Neuronal stem cell (in vitro differentiated cells): ENCODE measurements at places on chromosomes 16 and 17.
A peak's percentile ranks its signal among the peaks of the same experiment; 100 is the strongest.

GRCh38 chr16:58127033-58127556 lies 2.1 kb downstream of the CFAP20 start:
- peaks cover 14% of the 10 kb centered on the region for H3K4me1 ChIP-seq
- no peak for DNase-seq
- no peak overlapping the region for H3K4me3 ChIP-seq
- no peak overlapping the region for H3K27ac ChIP-seq

DNA sequence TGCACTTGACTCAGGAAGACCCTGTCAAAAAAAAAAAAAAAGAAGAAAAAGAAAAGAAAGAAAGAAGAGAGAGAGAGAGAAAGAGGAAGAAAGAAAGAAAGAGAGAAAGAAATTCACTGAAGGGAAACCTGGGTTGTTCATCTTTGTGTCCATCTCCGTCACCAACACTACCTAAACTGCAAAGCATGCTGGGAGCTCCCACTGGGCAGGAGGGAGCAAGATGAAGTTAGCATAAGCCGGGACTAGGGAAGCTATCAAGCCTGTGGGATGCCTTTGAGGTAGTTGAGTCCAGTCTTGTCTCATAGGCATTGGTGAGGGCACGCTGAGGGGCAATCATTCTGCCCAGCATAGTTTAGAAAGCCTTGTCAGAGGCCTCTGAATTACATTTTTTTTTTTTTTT lies 7.6 kb upstream of the CBFB start:
- H3K36me3 ChIP-seq: no peaks in the 10 kb centered on the region
- H3K27ac ChIP-seq: no peak overlapping the region
- H3K27me3 ChIP-seq: peaks cover 14% of the 10 kb centered on the region
- no peak overlapping the region for H3K4me3 ChIP-seq

DNA sequence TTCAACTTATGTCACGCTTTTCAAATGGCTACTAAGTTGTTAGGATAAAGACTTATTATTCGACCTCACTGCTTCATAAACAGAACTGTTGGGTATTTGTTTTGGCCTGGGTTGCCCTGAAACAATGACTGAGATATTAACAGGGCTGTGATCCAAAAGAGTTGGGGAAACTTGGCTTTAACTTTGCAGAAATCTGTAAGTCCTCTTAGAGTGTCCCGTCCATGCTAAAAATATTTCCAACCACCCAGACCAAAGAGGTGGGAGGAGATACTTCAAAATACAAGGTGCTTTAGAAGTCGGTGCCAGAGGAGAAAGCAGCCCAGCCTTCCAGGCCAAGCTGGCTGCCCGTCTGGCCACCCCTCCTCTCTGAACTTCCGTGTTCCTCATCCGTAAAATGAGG lies 16.1 kb upstream of the SPATA32 start:
- H3K4me3 ChIP-seq: no peak overlapping the region
- H3K27me3 ChIP-seq: no peaks in the 10 kb centered on the region
- H3K36me3 ChIP-seq: peaks cover 42% of the 10 kb centered on the region
- DNase-seq: no peak
- no peak overlapping the region for H3K27ac ChIP-seq

DNA sequence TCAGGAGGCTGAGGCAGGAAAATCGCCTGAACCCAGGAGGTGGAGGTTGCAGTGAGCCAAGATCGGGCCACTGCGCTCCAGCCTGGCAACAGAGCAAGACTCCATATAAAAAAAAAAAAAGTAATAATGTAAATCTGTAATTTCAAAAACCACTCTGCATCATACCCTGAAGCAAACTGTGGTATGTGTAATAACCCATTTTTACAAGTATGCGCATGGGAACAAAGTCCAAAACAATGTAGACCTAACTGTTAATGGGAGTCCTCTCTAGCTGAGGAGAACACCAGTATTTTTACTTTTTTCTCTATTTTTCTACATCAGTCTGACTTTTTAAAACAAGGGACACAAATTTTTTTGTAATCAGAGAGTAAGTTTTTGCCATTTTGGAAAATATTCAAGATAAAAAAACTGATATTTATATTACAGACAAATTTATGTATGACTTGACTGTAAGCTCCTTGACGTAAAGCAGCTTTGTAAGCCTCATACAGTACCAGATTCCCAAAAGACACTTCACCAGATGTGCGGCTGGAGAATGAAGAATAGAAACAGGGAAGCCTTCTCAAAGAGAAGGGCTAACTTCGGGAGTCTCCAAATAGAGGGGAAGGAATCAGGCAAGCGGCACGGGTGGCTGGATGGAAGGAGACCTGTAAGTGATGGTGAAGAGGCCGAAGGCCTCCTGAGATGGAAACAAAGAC lies 25.7 kb downstream of the CMTM4 start:
- no peaks in the 10 kb centered on the region for H3K4me1 ChIP-seq
- H3K27me3 ChIP-seq: no peaks in the 10 kb centered on the region

GRCh38 chr17:64687961-64688360 lies 25.9 kb upstream of the SMURF2 start:
- no peak for DNase-seq
- H3K36me3 ChIP-seq: no peaks in the 10 kb centered on the region
- H3K4me3 ChIP-seq: no peak overlapping the region
- no peaks in the 10 kb centered on the region for H3K27me3 ChIP-seq

GRCh38 chr16:5323284-5324141 lies 225.9 kb upstream of the EEF2KMT start:
- H3K27me3 ChIP-seq: no peaks in the 10 kb centered on the region
- H3K27ac ChIP-seq: no peak overlapping the region
- no peak overlapping the region for H3K4me3 ChIP-seq
- peak; percentile 24 for DNase-seq
- H3K36me3 ChIP-seq: no peaks in the 10 kb centered on the region
- H3K4me1 ChIP-seq: no peaks in the 10 kb centered on the region

- H3K27ac ChIP-seq: no peak overlapping the region
- no peak for DNase-seq
- H3K36me3 ChIP-seq: no peaks in the 10 kb centered on the region
- peaks cover 20% of the 10 kb centered on the region for H3K4me1 ChIP-seq
Measured at GRCh38 chr16:14308368-14308723, 237.2 kb downstream of the MRTFB start.

DNA sequence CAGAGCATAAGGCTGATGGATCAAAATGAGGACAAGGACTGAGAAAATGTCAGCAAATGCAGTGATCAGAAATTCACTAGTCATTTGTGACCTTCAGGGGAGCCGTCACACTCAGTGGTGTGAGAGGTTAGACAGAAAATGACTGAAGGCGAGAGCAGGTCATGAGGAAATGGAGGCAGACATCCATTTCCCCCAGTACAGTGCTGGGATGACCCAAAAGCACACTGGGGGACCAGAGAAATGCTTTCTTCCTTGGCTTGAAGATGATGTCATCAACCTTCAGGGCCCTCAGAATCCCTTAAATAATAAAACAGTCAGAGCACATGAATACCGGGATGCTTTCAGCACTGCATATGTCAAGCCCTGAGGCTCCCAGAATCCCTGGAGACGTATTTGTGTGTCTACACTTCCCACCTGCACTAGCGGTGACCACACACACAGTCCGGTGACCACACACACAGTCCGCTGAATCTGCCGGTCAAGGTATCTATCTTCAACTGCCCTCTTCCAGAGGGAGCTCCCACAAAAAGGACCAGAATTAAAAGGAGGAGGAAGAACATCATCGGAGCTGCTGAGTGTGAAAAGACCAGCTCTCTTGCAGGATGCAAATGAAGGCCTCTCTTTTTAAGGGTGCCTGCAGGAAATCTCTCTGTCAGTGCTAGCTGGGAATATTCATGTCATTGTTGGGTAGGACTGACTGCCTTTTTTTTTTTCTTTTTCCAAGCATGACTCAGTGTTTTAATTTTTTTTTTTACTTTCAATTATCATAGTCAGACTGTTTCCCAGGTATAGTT lies 8.2 kb downstream of the UBE2O start:
- no peak for DNase-seq
- H3K27ac ChIP-seq: no peak overlapping the region
- H3K4me3 ChIP-seq: no peak overlapping the region
- H3K4me1 ChIP-seq: peaks cover 45% of the 10 kb centered on the region

DNA sequence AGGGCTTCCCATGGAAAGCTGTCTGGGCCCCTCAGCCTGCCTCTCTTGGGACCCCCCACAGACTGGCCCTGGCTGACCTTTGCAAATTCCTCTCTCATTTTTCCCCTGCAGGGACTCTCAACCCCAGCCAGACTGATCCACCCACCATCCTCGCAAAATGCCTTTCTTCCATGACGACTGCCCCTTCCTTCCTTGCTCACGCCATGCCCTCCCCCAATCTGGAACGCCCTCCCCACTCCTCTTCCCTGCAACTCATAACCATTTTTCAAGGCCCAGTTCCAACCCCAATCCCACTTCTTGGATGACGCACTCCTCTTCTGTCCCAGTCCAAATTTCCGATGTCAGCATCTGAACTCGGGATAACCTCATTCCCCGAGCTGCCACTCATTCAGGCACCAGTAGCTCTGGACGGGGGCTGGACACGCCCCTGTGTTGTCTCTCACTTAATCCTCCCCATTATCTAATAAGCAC lies 1.3 kb upstream of the DNAI2 start:
- H3K27me3 ChIP-seq: peaks cover 13% of the 10 kb centered on the region
- DNase-seq: peak; percentile 56
- peak overlapping the region; percentile 41 for H3K27ac ChIP-seq
- no peaks in the 10 kb centered on the region for H3K36me3 ChIP-seq
- H3K4me1 ChIP-seq: peaks cover 67% of the 10 kb centered on the region
- H3K4me3 ChIP-seq: no peak overlapping the region

GRCh38 chr17:16534236-16534635 lies 34.8 kb downstream of the ZNF287 start:
- no peak overlapping the region for H3K27ac ChIP-seq
- peaks cover 3% of the 10 kb centered on the region for H3K4me1 ChIP-seq
- no peaks in the 10 kb centered on the region for H3K27me3 ChIP-seq
- H3K36me3 ChIP-seq: no peaks in the 10 kb centered on the region
- DNase-seq: no peak

GRCh38 chr16:2751577-2752034 lies 832 bp upstream of the SRRM2 start:
- H3K4me3 ChIP-seq: peak overlapping the region; percentile 96
- peak overlapping the region; percentile 100 for H3K27ac ChIP-seq
- H3K36me3 ChIP-seq: peaks cover 49% of the 10 kb centered on the region
- DNase-seq: no peak
- H3K27me3 ChIP-seq: no peaks in the 10 kb centered on the region

- no peaks in the 10 kb centered on the region for H3K27me3 ChIP-seq
- DNase-seq: no peak
- H3K4me3 ChIP-seq: no peak overlapping the region
- H3K4me1 ChIP-seq: no peaks in the 10 kb centered on the region
- peaks cover 37% of the 10 kb centered on the region for H3K36me3 ChIP-seq
- H3K27ac ChIP-seq: no peak overlapping the region
Measured at GRCh38 chr16:50103764-50104163, 38.0 kb downstream of the HEATR3 start.

GRCh38 chr17:6137716-6138502 lies 67.7 kb downstream of the WSCD1 start:
- no peak overlapping the region for H3K27ac ChIP-seq
- DNase-seq: no peak
- H3K4me3 ChIP-seq: no peak overlapping the region
- no peaks in the 10 kb centered on the region for H3K36me3 ChIP-seq
- no peaks in the 10 kb centered on the region for H3K27me3 ChIP-seq

DNA sequence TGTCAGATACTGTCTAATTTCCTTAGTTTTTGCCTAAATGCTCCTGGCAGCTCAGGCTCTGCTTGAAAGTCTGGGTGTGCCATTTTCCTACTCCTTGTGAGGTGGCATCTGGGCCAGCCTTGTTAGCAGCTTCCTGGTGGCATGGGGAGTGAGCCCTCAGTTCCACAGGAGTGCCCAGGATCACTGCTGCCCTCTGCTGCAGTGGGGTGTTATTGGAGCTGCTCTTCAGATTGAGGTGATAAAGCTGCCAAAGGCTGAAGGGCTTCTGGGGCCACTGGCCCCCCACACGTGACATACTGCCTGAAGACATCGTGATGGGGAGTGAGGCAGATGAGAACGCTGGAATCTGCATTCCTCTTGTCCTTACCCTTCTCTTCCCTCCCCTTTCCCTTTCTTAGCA lies 27.4 kb downstream of the CEP95 start:
- H3K4me1 ChIP-seq: no peaks in the 10 kb centered on the region
- no peak overlapping the region for H3K27ac ChIP-seq
- no peak for DNase-seq
- no peaks in the 10 kb centered on the region for H3K27me3 ChIP-seq
- no peak overlapping the region for H3K4me3 ChIP-seq
